ENCODE measurements at places on chromosomes 3 and 15.

- no peak for DNase-seq
Measured at GRCh38 chr3:108959017-108959416, 5.3 kb upstream of the GUCA1C start.

DNA sequence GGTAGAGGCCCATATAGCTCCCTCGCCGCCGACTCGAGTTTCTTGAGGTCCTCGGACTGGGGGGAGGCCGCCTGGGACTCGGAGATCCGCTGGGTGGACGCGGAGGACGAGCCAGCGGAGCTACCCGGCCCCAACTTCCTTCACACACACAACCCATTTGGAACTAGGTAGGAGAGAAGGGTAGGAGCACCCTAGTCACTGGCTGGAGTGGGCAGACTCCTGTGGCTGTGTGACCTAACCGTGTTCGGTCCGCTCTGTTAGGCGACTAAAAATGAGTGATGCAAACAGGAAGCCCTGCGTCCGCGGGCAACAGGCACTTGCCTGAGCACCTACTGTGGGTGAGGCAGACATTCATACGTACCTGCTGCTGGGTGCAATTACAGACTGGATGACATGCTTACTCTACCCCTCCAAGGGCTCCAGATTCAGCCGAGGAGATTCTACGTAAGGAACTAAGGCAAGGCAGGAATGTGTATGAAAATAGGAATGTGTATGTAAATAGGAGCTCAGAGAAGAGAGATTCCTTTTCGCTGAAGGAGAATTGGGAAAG lies 4.6 kb upstream of the SIN3A start:
- peak; percentile 18 for DNase-seq

DNA sequence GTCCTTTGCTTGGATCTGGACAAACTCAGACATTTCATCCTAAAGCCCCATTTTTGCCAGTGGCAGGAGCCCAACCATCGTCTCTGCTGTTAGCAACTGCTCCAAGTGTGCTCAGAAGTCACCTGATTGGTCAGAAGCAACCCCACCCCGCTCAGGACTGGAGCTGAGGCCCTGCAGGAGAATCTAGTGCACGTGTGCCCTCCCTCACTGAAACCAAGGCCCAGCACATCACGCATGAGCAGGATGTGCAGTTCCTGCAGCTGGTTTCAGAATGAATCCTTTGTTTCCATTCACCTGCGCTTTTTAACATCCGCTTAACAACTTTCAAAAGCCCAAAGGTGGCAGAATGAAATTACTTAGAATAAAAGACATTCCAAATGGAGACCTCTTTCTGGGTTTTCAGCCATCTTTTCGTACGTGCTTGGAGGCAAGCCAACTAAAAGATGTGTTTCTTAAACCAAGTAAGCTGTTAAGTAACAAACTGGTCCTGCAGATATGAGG lies 81.2 kb downstream of the SRGAP3 start:
- DNase-seq, result no peak

GRCh38 chr15:55873024-55873720 lies 120.2 kb downstream of the NEDD4 start:
- no peak for DNase-seq

GRCh38 chr15:38992930-38993329 lies 428.3 kb upstream of the RASGRP1 start:
- DNase-seq, result no peak

DNA sequence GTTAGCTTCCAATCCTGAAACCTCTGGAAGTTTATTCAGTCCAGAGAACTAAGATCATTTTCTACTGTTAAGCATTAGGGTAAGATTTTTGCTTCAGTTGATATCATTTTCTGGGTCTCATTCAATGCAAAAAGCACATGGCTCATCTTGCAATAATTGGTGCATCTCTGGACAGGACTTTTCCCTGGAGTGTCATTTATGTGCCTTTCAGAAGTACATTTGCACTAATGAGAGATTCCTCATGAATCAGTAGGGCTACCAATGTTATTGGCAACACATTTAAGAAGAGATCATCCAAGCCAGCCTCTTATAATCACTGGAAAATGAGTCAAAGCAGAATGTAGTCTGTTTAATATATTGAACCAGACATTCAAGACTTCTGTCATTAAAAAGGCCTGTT lies 224.2 kb upstream of the CHRNA7 start:
- DNase-seq, result no peak

DNA sequence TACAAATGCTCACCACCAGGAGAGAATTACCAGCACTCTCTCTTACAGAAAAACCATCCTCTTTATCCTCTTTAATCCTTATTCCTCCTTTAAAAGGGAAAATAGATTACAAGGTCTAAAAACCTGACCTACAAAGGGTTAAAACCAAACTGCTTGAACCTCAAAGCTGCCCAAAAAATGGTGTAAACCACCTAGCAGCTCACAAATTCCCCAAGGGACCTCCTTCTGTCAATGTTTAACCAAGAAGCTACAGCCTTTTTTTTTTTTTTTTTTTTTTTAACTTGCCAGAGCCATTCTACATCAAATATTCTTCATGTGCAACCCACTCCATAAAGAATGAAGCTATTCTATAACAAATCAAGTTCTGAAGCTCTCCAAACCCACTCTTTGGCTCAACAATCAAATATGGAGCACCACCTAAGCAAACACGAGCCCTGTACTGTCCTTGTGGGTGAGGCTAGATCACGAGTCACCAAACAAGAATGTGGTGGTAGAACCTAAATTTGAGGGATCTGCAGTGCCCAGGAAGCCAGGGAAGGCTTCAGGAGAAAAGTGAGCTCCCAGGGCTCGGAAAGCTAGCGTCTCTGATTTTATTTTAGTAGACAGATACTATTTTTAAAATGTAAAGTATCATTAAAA lies 20.1 kb downstream of the OSBPL10 start:
- no peak for DNase-seq

Measured in NCI-H1417 treated with DMSO at 0.1 percent for 48 hours (cell line).